ENCODE measurements at places on chromosomes 12 and 14.
A peak's percentile ranks its signal among the peaks of the same experiment; 100 is the strongest.

DNA sequence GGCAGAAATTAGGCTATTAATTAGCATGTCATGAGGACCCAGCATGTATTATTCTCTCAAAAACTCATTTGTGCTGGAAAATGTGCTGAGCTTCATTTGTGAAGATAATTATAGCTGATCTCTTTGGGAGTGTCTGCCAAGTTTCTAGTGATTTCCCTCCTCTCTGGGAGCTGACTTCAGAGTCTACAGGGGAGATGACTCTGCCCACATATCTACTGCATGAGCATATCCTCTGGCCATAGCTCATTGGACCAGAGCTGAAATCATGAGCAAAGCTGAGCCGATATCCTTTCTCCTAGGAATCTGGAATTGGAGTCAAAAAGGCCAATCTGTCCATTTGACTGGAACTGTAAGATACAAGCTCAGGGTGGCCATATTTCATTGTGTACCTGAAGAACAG is 5.9 kb downstream of the CCDC198 start:
- no peak for DNase-seq

DNA sequence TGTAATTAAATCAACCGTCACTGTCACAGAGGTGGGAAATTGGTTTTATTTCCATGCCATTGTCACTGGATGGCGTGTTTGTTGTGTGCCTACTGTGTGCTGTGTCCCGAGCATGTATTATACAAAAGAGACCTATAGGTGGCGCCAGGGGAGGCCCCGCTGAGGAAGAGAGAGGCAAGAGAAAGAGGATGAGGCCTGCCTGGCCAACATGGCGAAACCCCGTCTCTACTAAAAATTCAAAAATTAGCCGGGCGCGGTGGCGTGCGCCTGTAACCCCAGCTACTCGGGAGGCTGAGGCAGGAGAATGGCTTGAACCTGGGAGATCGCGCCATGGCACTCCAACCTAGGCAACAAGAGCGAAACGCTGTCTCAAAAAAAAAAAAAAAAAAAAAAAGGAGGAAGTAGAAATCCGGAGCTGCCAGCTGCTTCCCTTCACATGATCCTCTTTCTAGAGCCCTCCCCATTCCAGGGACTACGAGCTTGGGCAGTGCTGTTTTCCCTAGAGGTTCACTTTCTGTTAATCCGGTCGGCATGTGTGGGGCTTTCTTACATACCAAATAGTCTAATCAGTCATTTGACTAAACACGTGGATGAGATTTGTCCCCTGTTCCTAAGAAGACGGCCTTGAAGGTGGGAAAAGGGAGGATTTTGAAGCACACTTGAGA is 6.4 kb upstream of the CCDC175 start:
- DNase-seq, result no peak

DNA sequence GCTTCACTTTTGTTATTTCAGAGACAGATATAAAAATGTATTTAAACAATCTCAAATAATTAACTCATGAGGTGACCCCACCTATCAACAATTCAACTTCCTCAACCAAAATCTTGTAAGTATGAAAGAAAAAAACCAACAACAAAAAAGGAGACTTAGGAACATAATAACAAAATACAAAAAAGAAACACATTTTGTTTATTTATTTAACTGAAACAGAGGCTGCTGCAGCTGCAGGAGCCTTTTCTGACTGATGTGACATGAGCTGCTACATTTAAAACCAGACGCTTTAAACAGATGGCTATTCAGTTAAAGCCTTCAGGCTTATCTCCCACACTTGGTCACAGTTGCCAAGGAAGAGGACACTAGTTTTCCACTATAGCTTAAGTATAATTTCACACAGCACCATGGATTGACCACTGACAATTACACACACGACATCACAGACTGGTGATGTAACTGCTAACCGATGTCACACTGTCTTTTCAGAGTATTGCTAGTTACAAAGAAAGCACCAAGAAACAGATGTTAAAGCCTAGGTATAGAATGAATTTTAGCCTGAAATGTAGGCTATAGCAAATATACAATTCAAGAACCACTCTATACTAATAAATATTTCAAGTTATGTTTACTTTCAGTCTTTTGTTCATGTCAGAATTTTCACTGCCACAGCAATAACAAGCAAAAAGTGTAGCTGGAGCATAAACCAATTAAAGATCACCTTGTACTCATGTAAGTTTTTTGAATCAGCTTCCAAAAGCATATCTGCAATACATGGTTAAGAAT is 113.0 kb downstream of the MED13L start:
- DNase-seq, result no peak

GRCh38 chr12:46124848-46125619 is 134.7 kb upstream of the SCAF11 start:
- no peak for DNase-seq

DNA sequence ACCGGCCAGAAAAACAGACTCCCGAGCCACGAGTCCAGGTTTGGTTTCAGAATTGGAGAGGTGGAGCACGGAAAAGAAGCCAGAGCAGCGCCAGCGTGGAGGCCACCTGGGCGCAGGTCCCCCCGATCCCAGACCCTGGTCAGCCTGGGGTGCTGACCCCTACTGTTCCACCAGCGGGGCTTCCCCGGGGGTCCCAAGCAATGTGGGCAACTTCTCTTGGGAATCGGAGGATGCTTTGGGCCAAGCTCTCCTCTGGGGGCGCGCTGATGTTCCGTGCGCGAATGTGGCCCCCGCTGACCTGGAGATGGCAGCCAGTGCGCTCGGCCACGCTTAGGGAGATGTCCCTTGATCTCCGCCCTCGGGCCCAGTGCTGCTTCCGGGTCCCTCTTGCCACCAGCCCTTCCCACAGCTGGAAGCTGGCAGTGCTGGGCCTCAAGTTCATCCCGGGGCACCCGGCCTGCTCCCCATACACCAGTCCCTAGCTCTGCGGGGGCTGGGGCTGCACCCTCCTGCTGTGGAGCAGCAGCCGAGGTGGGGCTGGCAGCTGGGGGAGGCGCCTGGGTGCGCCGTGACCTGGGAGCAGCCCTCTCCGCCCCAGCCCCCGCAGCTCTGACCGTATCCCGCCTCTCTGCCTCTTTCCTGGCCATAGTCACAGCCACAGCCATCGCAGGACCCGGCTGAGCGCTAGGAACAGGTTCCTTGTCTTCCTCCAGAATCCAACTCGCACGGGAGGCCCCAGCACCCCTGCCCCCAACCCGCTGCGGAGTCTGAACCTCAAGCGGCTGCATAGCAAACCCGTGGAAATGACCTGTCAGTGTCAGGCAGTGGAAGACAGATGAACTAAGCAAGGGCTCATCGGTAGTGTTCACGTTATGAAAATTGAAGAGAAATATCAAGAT is 91.2 kb downstream of the RCOR1 start:
- no peak for DNase-seq

DNA sequence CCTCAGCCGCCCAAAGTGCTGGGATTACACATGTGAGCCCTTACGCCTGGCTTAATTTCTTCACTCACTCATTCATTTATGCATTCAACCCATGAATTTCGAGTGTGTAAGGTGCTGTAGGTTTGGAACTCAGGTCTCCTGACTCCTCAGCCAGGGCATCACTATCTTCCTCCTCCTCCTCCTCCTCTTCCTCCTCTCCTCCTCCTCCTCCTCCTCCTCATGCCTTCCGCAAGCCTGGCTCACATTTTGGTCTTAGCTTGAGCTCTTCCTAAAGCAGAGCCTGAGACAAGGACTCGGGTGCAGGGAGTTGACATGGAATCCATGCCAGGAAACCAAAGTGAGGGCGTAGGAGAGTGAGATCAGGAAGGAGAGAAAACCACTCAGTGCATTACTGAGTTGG is 20.8 kb upstream of the CHGA start:
- no peak for DNase-seq

GRCh38 chr12:52871291-52872039 is 22.7 kb upstream of the KRT78 start:
- DNase-seq, result no peak

- no peak for DNase-seq
These were observed 14.2 kb upstream of the ANKRD9 start for GRCh38 chr14:102523569-102524450.

DNA sequence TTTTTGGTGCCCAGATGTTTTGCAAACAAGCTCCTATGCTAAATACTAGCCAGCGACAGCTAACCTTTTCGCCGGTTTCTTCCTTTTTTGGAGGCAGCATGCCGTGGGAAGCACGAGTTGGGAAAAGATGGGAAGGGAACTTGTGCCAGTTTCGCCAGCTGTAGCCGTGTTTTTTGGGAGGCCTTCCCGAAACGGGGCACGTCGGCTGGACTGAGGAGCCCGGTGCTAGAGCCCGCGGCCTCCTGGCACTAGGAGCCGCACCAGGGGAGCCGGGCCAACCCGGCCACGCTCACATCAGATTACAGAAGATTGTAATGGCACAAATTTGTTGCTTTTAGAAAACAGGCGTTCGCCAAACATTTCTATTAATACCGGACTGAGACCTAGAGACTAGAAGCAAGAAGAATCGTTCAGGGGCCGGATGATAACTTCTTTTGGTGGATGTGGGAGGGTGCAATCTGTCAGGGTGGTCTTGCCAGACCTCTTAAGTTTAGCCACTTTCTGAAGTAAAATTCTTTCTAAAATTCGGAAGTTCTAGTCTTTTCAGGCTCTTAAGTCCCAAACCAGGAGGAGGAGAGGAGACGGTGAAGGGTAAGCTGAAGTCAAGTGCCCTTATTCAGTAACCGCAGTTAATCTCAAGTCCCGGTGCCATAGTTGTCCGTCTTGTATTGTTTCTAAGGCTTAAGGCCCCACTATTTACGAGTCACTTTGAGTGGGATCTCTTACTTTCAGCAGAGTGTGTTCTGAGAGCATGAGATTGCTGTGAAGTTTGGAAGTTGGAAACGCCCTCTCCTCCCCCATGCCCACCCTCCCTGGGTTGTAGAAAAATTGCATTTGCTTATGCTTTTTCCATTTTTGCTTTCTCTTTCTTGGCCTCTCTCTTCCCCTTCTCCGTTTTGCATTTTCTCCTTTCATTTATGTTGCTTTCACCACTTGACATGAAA is 1.3 kb downstream of the RASSF3 start:
- DNase-seq, result no peak

DNA sequence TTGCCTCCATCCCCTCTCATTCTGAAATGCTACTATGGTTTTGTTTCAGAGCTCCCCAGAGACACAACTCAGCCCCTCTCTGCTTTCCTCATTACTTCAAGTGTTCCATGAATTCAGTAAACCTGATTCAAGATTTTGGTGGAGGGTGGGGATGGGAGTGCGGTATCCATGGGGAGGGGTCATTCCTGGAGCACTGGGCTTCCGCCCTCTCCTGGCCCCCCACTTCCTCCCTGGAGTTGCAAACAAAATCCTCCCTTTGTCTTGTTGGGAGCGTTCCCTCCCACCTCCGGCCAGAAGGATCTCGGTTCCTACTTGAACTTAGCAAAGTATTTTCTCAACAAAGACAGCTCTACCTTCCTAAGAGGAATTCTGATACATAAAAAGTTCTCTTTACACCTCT is 71.8 kb upstream of the LTA4H start:
- DNase-seq, result no peak

DNA sequence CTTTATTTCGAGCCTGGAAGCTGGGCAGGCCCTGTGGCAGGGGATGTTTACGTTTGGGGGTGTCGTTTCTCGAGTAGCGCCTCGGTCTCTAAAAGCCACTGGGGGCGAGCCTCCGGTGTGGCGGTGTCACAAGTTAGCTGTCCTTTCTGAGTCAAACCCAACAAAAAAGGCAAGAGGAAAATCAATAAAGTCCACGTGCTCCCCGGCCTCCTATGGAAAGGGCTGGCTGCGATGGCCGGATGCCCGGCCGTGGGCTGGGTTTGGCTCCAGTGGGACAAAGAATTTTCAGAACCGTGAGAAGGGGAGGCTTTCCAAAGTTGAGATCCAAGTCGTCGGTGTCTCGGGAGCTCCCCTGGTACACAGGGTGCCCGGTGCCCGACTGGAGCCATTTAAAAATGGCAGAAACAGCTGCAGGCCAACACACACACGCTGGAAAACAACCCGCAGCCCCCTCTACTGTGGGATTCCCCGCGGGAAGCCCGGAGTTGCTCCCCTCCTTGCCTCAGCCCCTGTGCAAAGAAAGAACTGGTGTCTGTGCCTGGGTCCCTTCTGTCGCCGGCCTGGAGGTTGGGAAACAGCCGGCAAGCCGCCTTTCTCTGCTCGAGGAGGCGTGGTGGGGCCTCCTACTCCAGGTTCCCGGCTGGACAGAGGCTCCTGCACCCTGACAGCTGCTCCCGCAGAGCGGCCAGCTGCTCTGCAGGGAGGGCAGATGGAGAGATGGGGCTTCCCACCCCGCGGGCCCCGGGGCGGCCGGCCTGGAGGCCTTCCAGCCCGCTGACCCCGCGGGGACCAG is 1.9 kb downstream of the BCL7A start:
- DNase-seq, result no peak

GRCh38 chr12:80198782-80199337 is 99.5 kb downstream of the OTOGL start:
- no peak for DNase-seq

- DNase-seq, result peak; percentile 66
These were observed at the start of gene SLC25A21 for GRCh38 chr14:37172024-37172869. TSS of gene SLC25A21 (minus strand) at chr14:37172606.

GRCh38 chr14:55832974-55833373 is 253.0 kb downstream of the KTN1 start:
- DNase-seq, result no peak

Measured in NCI-H187 treated with DMSO at 0.1 percent for 48 hours (cell line).